ENCODE measurements at places on chromosomes 3 and 15.

- DNase-seq: no peak
These were observed 32.2 kb downstream of the PEX5L start for GRCh38 chr3:180004542-180004941.

DNA sequence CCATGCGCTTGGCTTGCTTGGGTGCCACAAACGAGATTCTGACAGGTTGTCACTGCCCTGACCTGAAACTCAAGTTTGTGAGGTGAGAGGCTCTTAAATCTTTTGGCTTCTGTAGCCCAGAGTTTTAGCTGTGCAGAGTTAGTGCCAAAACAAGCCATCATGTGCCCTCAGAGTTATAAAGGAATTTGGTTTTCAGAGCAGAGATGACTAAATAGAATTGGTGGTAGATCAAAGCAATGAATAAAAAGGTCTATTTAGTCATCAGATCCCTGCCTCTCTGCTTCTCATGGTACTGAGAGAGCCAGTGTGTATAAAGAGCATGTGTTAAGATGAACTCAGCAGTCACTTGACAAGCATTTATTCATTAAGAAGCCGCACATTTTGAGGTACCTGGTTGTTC is 207.5 kb upstream of the DPH6 start:
- no peak for DNase-seq

- no peak for DNase-seq
These were observed 302.4 kb upstream of the PDZRN3 start for GRCh38 chr3:73927203-73927570.

DNA sequence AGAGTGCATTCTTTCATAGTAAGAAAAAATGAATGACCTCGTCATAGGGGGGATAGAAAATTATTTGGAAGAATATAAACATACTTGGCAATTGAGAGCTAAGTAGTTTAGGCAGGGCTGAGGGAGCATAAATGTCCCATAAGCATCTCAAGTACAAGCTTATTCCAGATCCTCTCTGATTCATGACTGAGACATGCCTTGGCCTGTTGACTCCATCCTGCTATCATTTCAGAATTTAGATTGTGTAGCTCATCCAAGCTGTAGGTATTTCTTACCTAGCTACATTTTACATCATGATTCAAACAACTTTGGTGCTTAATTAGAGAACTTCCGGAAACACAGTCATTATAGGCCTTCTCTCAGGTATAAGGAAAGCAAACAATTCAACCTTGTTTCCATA is 12.3 kb downstream of the POGLUT1 start:
- no peak for DNase-seq

GRCh38 chr15:28078191-28078719 is 20.9 kb downstream of the OCA2 start:
- no peak for DNase-seq

- DNase-seq: no peak
These were observed 133.1 kb upstream of the LRRN1 start for GRCh38 chr3:3665961-3666640.

Measured in DMS 273 treated with DMSO at 0.1 percent for 48 hours (cell line).